G401 (cell line): ENCODE measurements at places on chromosomes 2 and 18. TPM values are rescaled to one million over a fixed set of nuclear protein-coding genes. Genes with fewer than 3 reads are reported as not detected.

DNA sequence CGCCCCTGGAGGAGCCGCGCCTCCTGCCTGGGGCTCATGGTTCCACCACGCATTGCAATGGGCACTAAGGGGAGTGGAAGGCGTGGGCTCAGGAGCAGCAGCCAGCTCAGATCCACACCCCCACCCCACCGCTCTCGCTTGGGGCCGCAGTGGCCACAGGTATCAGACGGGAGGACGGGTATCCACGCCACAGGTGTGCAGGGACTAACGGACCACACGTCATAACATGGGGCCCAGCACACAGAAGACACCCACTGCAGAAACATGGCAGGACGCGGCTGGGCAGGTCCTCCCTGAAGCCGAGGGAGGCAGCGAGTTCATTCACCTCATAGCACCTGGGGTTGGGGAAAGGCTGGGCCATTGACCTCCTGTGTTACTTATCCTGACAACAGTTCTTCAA lies 13.0 kb downstream of the HDAC4 start:
- no peak for DNase-seq

The IL1RL2 gene
- not detected in 2 replicates for total RNA-seq

The TSPYL6 gene
- total RNA-seq = not detected in 2 replicates

The GKN1 gene
- not detected in 2 replicates for total RNA-seq

The GCG gene
- total RNA-seq = not detected in 2 replicates
